Activated CD8-positive, alpha-beta memory T cell treated with anti-CD3 and anti-CD28 coated beads, Interleukin-2, amount 10 ng/mL, durations not matched to agents 7 days and 5 days (primary cell): ENCODE measurements at places on chromosomes 2 and 18.

- no peak for DNase-seq
These were observed 693.2 kb downstream of the KCNJ3 start for GRCh38 chr2:155391613-155392130.

DNA sequence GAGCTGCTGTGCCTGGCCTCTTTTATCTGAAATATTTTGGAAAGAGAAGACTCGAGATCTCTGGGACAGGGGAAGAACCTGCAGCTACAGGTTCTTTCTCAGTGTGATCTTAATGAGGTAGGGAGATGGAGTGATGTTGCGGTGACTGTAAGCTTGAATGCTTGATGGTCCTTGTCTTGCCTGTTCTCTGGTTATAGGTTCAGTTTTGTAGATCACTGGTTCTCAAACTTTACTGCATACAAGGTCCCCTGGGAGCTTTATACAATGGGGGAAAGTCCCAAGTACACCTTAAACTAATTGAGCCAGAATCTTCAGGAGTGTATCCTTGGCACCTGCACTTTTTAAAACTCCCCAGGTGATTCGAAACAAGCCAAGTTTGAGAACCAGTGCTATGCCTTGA is 136.7 kb upstream of the CXCR4 start:
- DNase-seq, result no peak

DNA sequence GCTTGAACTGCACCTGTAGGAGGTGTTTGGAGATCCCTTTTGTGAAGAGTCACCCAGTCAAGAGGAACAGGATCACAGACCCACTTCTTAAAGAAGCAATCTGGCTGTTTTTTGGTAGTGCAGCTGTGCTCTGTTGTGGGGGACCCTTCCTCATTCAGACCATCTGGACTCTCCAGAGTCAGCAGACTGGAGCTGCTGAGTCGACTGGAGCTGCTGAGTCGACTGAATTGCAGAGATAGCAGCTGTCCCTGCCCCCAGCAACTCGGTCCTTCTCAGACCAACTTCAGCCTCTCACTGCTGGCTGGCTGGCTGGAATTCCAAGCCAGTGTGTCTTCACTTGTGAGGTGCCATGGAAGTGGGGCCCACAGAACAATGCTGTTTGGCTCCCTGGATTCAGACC is 56.8 kb downstream of the GTF3C3 start:
- DNase-seq, result no peak

DNA sequence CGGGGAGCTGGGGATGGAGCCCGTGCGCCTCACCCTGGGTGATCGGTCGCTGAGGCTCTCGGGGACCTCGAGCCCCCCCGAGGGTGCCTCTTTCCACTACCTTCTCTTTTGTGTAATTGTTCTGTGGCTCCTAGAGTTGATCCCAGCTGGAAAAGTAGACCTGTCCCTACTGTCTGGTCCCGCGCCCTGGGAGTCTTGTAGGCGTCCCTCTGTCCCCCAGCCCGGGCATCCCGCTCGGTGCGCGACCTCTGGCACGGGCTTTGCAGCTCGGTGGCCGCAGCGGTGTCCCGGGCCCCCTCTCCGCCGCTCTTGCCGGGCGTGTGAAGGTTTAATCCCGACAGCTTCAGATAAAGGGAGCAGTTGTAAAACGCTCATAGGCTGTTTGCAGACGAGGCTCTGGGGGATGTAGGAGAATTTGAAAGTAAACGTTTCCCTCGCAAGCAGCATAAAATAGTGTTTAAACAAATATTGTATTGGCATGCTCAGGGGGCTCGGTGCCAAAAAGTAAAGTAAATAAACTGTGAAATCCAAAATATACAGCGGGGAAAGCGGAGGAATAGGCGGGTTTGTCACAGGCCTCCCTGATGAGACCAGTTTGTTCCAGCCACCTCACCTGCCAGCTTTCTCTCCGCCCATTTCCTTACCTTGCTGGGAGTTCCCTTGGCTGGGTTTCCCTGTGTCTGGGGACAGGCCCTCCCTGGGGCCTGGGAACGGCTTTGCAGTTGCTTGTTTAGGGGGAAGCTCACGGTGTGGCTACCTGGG is 1.9 kb downstream of the GLI2 start:
- DNase-seq, result peak; percentile 26

DNA sequence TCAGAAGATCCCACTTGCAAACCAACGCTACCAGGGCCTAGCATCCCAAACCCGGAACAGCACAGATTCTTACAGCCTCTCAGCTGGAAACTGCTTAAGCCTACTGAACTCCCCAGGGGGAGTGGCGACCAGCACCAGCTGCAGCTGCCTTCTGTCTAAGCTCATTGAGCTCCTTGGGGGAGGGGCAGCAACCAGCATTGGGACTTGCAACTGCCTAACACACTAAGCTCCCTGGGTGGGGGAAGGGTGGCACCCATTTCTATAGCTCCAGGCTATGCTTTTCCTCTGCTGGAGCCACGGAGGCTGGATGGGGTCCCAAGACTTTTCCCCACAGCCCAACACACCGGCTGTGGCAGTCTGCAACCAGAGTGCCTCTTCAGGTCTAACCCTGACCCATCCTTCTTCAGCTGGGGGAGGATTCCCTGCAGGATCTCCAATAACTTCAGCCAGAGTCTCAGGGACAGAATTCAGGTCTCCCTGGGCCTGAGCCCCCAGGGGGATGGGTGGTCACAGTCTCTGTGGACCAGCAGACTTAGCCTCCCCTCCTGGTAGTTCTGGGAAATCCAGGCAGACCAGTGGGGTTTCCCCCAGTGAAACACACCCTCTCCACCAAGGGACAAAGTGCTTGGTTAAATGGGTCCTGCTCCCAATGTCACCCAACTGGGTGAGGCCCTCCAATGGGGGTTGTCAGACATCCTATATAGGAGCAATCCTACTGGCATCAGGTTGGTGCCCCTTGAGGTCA is 45.9 kb upstream of the ITGA4 start:
- DNase-seq, result no peak

DNA sequence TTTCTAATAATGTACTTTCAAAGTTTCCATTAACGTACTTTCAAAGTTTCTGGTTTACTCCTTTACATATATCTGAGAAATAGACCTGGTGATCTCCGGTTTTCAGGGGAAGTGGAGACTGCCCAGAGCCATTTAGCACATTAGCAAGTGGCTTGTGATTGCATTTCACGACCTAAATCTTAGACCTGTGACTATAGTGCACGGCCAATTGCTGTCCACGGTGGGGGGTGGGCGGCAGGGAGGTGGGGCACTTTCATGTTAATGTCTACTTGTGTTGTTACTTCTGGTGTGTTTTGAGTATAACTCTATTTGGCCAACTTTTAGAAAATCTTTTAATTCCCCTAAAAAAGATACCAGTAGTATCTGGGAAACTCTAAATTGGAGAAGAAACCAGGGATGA is 11.3 kb downstream of the GATA6 start:
- DNase-seq, result no peak

DNA sequence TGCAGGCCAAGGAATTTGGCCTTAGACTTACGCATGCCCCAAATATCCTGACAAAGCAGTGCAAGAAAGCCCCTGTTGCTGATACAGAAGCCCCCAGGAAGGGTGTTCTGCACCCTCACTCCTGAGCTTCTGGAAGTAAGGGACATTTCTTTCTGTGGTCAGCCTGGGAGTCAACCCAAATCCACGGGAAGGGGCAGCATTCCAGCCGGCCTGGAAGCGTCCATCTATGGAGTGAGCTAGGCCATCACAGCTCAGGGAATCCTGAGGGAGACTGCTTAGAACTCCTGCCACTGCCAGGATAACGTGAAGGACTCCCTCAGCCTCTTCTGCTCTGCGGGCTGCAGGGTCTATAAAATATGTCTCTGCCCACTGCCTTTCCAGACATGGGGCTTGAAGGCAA is 173.9 kb downstream of the ANAPC1 start:
- DNase-seq, result no peak

DNA sequence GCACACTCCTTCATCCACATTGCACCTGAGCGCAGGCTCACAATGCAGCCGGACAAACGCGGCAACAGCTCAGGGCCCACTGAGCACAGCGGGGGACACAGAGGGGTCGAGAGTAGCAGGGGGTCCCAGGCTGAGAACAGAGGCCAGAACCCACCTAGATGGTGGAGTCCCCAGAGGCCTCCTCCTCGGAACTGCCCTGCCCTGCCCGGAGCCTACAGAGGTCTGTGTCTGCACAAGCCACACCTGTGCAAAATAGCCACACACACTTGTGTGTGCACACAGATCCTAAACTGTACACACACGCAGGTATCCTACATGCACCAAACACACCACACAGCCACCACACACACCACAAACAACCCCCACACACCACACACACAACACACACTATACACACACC is 72.8 kb downstream of the TMEM18 start:
- no peak for DNase-seq

DNA sequence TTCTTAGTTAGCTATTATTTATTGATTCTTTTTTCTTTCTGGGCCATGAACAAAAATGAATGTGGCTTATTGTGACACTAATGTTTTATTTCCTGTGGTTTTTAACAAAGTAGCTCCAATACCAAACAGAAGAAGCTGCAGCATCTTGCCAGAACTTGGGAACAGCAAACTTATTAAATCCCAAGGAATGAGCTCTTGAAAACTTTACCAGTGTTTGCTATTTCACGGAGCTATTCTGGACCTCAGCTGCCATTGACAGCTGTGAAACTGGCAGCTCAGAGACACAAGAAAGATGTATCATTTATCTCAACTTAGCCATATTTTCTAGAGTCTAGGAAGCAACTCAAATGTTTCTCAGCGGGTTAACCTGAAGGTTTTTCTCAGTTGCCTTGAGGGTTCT is 91.0 kb upstream of the NEUROD1 start:
- DNase-seq, result no peak

- DNase-seq, result no peak
These were observed 182.0 kb upstream of the HNRNPA3 start for GRCh38 chr2:177030451-177031105.

DNA sequence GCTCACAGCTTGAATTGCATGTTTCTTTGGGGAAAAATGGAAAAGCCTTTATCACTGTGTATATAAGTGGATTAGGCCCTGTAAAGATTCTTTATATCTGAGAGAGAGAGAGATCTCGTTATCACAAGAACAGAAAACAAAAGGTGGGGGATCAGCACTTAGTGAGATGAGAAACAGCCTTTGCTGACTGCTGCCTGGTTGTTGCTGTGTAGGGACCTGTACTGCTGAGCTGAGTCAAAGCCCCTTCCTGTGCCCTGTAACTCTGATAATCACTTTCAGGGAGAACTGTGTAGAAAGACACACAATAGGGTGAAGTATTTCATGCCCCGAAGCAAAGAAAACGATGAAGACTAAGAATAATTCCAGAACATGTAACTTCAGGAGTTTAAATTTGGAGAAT is 30.6 kb upstream of the FAM237A start:
- DNase-seq, result no peak

DNA sequence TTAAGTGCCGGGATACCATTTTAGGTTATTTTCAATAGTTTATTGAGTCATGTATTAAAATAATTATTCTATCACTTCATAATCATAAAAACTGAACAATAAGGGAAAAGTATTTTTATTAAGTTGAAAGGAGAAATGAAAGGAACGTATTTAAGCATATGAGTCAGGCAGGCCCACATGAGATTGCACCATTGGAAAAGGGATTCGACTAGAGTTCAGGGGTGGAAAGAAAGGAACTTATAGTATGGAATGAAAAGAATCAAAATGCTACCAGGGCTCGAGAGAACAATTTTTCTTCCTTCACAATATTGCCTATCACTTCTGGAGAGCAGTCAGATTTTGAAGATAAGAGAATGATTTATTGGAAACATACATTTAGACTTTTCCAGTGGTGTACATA is 516.5 kb upstream of the NETO1 start:
- DNase-seq, result no peak

- DNase-seq, result no peak
These were observed 2045.9 kb upstream of the CELF4 start for GRCh38 chr18:39611381-39612100.
